ENCODE measurements at places on chromosomes 7 and 10.
A peak's percentile ranks its signal among the peaks of the same experiment; 100 is the strongest.

DNA sequence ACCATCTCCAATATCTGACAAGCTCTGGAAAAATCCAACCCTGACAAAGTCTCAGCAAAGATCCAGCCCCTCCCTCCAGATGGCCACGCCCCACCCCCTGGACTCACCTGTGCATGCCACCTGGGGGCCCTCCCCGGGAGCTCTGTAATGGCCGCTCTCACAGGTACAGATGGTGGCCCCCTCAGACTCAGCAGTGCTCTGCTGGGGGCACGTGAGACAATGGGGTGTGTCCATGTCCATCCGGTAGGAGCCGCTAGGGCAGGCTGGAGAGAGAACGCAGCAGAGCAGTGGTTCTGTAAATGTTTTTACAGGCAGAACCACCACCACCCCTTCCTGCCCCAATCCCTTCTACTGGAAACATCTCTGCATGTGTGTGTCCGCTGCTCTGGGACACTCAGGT, 9.5 kb downstream of the EPHA1 start:
- no peak for DNase-seq

DNA sequence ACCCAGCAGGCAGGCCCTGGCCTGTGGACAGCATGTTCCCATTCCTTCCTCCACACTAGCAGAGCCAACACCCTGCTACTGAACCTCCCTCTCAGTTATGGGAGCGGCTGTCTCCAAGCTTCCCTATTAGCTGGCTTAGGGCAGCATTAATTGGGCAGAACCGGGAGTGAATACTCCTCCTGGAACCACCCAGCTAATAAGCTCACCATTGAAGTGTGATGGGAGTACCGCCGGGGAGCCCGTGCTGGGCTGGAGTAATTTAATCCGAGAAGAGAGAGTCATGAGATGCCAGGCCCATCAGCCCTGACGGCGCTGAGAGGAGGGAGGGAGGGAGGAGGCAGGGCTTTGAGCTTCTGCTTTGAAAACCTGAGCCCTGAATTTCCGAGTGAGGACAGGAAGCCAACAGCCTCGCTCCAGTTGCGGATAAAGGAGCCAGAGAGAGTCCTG, 31.8 kb upstream of the ELFN1 start:
- no peak for DNase-seq

- DNase-seq, result no peak
Measured at GRCh38 chr10:113433711-113434110, 119.1 kb upstream of the HABP2 start.

DNA sequence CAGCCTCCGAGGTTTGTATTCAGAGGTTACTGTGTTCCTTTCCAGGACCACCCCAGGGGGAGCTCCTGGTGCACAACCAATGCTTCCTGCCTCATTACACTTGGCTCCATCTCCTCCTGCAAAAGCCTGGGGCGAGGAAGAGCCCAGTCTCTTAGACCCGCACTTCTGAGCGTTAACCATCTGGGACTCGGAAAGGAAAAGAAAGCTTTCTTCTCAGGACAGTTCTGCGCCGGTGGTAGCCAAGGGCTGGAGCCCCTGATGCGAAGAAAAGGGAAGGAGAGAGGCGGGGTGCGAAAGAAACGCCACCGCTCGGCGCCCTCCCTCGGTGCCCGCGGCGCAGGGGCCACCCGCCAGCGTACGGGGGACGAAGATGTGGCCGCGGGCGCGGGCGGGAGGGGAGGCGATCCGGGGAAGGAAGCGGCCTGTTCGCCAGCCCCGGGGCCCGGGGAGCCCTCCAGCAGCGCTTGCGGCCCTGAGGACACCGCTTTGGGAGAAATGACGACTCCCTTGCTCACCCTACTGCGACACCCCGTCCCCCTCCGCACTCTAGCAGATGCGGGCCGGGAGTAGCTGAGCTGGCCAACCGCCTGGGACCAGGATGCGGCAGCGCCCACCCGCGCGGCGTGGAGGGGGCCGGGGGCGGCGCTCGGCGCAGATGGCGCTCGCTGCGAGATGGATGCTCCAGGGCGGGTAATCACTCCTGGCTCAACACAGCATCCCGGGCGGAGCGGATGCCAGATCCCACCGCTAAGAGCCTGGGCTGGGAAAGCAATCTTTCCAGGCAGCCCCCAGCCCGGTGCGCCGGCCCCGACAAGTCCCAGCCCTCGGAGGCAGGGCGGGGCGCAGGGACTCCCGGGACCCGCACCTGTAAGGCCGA, 1.3 kb downstream of the NRCAM start:
- no peak for DNase-seq

- DNase-seq, result no peak
Measured at GRCh38 chr7:79051915-79052314, 401.6 kb downstream of the MAGI2 start.

DNA sequence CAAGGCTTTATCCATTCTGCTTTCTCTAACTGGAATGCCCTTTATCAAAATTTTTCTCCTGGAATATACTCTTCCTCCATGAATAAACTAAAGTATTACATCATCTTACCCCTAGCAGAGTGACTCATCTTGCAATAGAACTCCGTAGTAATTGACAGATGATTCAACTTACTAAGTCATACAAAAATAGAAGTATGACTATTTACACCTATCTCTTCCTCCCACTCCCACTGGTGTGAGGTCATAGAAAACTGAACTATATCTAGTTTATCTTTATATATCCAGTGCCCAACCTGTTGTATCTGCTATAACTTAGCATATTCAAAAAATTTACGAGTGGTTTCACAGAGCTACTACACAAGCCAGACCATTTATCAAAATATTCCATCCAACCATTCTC, 26.1 kb downstream of the ABCB1 start:
- DNase-seq, result no peak

GRCh38 chr7:130906575-130906974, 172.6 kb upstream of the KLF14 start:
- no peak for DNase-seq

- no peak for DNase-seq
Measured at GRCh38 chr7:70436790-70437350, 695.1 kb upstream of the GALNT17 start.

GRCh38 chr10:131778385-131778784, 122.4 kb upstream of the PPP2R2D start:
- no peak for DNase-seq

GRCh38 chr7:139054101-139054500, 18.3 kb upstream of the ZC3HAV1L start:
- DNase-seq, result no peak

GRCh38 chr10:13904064-13904463, 317.3 kb downstream of the PRPF18 start:
- DNase-seq, result no peak

- peak; percentile 44 for DNase-seq
Measured at GRCh38 chr7:39958038-39958437, 8.0 kb downstream of the CDK13 start.

- no peak for DNase-seq
Measured at GRCh38 chr7:75951506-75951905, 36.6 kb downstream of the POR start.

- no peak for DNase-seq
Measured at GRCh38 chr10:57303566-57303965, 942.5 kb upstream of the ZWINT start.

- DNase-seq, result no peak
Measured at GRCh38 chr7:28408105-28408959, 4.0 kb upstream of the CREB5 start.

GRCh38 chr7:119197877-119198527, 973.5 kb downstream of the ANKRD7 start:
- peak; percentile 59 for DNase-seq

- DNase-seq, result no peak
Measured at GRCh38 chr7:132532281-132532680, 44.0 kb downstream of the PLXNA4 start.

- DNase-seq, result no peak
Measured at GRCh38 chr10:97542169-97543024, 30.2 kb upstream of the ANKRD2 start.

GRCh38 chr10:131911451-131911850, 10.6 kb downstream of the PPP2R2D start:
- DNase-seq, result no peak

GRCh38 chr10:73586583-73586984, 4.6 kb downstream of the USP54 start:
- DNase-seq, result no peak

DNA sequence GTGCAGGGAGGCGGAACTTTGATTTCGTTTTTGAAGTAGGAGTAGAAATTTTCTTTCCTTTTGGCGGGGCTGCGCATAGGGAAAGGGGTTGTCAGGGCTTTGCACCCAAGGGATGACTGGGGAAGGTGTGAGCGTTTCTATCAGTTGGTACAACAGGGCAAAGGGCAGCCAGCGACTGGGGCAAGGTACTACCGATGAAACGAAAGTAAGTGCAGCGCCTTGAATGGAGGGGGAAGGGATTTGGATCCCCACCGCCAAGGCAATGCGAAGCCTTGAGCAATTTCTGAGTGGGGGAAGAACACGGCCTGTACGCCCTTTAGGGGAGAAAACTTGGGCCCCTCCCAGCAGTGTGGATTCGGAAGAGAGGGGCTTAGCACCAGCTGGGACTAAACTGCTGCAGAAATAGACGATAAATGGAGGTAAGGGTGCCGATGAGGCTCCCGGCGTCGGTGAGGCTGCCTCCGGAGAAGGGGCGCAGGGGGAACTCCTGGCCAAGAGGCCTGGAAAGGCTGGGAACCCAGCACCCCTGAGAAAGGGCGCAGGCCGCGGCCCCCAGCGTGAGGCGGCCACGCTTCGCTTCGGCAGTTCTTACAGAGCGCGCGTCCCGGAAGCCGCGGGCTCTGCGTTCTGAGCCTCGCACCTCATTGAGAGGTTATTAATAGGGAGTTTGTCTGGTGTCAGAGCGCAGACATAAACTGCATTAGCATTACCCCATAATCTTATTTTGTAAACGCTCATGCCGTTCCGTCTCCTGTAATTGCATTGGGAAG, 10.0 kb upstream of the TLX1 start:
- peak; percentile 11 for DNase-seq

DNA sequence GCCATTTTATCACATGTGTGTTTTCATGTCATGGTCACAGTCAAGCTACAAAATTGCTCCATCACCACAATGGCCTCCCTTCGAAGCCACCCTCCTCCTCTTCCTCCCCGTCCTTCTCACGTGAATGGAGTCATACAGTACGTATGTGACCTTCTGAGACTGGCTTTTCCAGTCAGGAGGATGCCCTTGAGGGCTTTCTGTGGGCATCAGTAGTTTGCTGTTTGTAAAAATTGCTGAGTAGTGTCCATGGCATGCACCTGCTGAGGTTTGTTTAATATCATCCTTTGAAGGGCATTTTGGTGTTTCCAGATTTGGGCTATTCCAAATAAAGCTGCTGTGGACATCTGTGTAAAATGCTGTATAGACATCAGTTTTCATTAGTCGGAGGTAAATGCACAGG, 5.9 kb upstream of the UBE3C start:
- no peak for DNase-seq

GRCh38 chr10:470339-471003, 219.0 kb downstream of the DIP2C start:
- DNase-seq, result no peak

DNA sequence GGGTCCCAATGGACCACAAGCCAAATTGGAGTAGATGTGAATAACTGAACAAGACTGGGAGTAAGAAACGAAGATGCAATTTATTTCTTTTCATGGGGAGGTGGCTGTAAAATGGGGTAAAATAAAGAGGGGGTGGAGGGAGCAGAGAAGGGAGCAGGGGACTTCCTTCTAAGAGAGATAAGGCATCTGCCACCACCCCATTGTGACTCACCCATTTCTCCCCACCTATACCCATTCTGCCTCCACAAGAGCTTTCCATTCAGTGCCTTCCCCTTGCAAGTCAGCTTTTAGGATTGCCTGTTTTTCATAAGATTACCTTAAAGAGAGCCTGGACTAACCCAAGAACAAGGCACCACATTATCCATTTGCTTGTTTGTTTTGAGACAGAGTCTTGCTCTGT, 87.1 kb upstream of the PAX2 start:
- no peak for DNase-seq

GRCh38 chr7:48255046-48255445, 83.8 kb downstream of the ABCA13 start:
- DNase-seq, result no peak

DNA sequence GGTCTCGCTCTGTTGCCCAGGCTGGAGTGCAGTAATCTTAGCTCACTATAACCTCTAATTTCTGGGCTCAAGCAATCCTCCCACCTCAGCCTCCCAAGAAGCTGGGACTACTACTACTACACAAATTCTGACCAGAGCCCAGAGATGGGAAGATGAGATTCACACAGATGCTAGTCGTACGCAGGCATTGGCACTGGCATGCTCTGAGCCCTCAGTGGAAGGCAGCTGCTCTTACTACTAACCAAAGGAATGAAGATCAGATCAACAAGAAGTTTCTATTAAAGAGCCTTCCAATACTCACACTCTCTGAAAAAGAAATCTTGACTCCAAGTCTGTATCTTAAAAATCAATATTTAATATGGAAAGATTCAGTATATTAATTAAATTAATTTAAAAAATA, 10.7 kb downstream of the GDF2 start:
- no peak for DNase-seq

DNA sequence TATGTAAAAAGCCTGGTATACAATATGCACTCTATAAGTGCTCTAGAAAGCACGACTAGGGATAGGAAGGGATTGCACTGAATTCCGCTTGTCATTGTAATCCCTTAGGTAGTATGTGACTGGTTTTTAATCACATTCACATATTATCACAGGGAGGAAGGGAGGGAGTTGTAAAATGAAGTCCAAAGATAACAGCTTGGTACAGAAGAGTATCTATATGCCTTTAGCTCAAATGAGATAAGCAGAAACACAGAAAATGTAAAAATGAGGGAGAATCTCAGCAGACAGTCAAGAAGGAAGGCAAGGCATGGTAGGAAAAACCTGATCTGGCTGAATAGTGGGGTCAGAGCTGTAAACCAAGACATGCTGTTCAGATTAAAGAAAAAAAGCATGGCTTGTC, 63.4 kb downstream of the ABI1 start:
- DNase-seq, result no peak

DNA sequence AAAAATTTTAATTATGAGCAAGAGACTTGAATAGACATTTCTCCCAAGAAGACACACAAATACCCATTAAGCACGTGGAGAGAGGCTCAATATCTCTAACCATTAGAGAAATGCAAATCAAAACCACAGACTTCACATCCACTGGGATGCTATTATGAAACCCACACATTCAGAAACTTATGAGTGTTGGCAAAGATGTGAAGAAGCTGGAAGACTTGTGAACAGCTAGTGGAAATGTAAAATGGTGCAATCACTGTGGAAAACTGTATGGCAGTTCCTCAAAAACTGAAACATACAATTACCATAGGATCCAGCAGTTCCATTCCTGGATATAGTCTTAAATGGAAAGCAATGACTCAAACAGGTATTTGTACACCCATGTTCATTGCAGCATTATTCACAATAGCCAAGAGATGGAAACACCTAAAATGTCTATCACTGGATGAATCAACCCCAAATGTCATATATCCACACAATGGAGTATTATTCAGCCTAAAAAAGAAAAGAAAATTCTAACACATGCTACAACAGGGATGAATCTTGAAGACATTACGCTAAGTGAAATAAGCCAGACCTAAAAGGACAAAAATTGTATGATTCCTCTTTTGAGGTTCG, 53.5 kb upstream of the FRMD4A start:
- DNase-seq, result no peak

Data from OCI-LY7 (cell line).